ENCODE measurements at places on chromosomes 12 and 14.

- no peak for DNase-seq
These were observed 80.4 kb downstream of the DAD1 start for GRCh38 chr14:22508662-22509035.

DNA sequence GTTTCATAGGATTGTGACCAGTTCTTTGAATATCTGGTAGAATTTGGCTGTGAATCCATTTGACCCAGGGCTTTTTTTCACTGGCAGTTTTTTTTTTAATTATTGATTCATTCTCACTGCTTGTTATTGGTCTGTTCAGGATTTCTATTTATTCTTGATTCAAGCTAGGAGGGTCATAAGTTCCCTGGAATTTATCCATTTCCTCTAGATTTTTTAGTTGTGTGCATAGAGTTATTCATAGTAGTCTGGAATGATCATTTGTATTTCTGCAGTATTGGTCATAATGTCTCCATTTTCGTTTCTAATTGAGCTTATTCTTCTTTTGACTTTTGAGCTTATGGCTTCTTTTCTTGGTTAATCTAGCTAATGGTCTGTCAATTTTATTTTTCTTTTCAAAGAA, 291.6 kb downstream of the AKAP6 start:
- no peak for DNase-seq

DNA sequence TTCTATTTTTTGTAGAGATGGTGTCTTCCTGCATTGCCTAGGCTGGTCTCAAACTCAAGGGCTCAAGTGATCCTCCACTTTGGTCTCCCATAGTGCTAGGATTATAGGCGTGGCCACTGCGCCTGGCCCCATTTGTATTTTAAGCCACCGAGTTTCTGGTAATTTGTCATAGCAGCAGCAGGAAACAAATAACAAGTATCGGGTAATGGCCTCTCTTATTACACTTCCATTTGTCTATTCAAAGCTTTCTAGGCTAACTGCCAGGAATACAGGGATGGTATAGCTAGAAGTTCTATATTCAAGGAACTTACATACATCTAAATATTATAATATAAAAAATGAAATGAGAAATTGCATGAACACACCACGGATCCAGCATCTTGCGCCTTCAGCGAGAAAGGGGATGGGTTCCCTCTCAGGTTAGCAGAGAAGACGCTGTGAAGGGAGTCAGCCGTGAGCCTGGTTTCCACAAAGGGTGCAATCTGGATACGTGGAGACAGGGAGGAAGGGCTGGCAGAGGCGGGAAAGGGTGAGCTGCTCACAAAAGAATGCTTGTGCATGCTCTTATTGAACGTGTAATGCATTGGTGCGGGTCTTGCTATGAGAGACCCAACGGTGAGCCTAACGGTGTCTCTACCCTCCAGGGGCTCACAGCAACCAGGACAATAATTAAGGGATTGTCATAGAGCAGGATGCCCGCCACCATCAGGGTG, 9.5 kb downstream of the BDKRB1 start:
- DNase-seq: no peak

GRCh38 chr12:6764011-6764828, 1.9 kb upstream of the PTMS start:
- peak; percentile 86 for DNase-seq

DNA sequence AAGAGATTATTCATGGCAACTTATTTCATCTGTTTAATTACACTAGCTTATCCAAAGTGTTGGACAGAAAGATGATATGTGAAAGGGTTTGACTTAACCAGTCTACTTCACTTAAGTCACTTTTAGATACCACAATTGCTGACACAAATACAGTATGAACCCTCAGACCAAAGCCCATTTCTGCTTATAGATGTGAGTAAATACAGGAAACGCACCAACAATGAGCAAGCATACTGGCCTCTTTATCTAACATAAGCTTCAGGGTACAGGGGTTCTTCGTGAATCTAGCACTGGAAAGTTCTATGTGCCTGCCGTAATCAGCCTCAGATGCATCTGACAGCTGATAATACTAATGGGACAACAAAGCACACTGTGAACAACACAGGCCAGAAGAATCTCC, 209.6 kb downstream of the MED13L start:
- DNase-seq: peak; percentile 13

Measured in activated CD4-positive, alpha-beta T cell treated with anti-CD3 and anti-CD28 coated beads, Interleukin-10, Interleukin-2, amounts not matched to agents 100 ng/mL and 50 ng/mL, durations not matched to agents 16 hours and 8 hours (primary cell).